Hepatocyte (in vitro differentiated cells): ENCODE measurements at places on chromosomes 4 and X. TPM values are rescaled to one million over a fixed set of nuclear protein-coding genes. Genes with fewer than 3 reads are reported as not detected.

Gene COL4A6
- 4.0 and 6.9 TPM in 2 replicates for polyA plus RNA-seq

Gene CCDC120
- polyA plus RNA-seq: 19.1 and 19.3 TPM in 2 replicates

Gene IL13RA1
- polyA plus RNA-seq: 20.3 and 27.2 TPM in 2 replicates

Gene ETDB
- not detected in 2 replicates for polyA plus RNA-seq

Gene SPATA18
- 2.7 and 2.9 TPM in 2 replicates for polyA plus RNA-seq

Gene MGST2
- polyA plus RNA-seq: 97.9 and 108 TPM in 2 replicates

Gene NEIL3
- polyA plus RNA-seq: 0.87 and 1.3 TPM in 2 replicates

Gene ADH1A
- polyA plus RNA-seq: 17.3 and 26.6 TPM in 2 replicates

Gene SUPT20HL2
- polyA plus RNA-seq: not detected in 2 replicates

Gene SLC49A3
- 12.8 and 19.8 TPM in 2 replicates for polyA plus RNA-seq

Gene USP17L21
- not detected in 2 replicates for polyA plus RNA-seq

Gene VCX3B
- not detected in 2 replicates for polyA plus RNA-seq

Gene COX7B2
- polyA plus RNA-seq: not detected in 2 replicates

Gene BTC
- polyA plus RNA-seq: 0.21 and 2.0 TPM in 2 replicates

Gene CYLC1
- not detected in 2 replicates for polyA plus RNA-seq

Gene PAGE5
- polyA plus RNA-seq: not detected in 2 replicates

Gene RHOH
- polyA plus RNA-seq: not detected in 2 replicates

Gene ITGB1BP2
- 0.15 and 1.2 TPM in 2 replicates for polyA plus RNA-seq

Gene FAAH2
- polyA plus RNA-seq: 5.4 and 7.5 TPM in 2 replicates

Gene SHROOM3
- polyA plus RNA-seq: 35.0 and 42.6 TPM in 2 replicates

Gene XK
- polyA plus RNA-seq: 0.07 and 1.2 TPM in 2 replicates

Gene ZFX
- polyA plus RNA-seq: 28.4 and 31.5 TPM in 2 replicates

Gene STPG2
- polyA plus RNA-seq: 0.94 and 0.98 TPM in 2 replicates

Gene MEPE
- polyA plus RNA-seq: not detected in 2 replicates

Gene CXorf65
- not detected in 2 replicates for polyA plus RNA-seq

Gene SULT1B1
- 10.1 and 10.7 TPM in 2 replicates for polyA plus RNA-seq
